Naive thymus-derived CD8-positive, alpha-beta T cell (primary cell): ENCODE measurements at places on chromosomes 12 and 14. TPM values are rescaled to one million over a fixed set of nuclear protein-coding genes. Genes with fewer than 3 reads are reported as not detected.

- no peak for DNase-seq
Measured at GRCh38 chr14:60756847-60757246, 22.3 kb downstream of the MNAT1 start.

DNA sequence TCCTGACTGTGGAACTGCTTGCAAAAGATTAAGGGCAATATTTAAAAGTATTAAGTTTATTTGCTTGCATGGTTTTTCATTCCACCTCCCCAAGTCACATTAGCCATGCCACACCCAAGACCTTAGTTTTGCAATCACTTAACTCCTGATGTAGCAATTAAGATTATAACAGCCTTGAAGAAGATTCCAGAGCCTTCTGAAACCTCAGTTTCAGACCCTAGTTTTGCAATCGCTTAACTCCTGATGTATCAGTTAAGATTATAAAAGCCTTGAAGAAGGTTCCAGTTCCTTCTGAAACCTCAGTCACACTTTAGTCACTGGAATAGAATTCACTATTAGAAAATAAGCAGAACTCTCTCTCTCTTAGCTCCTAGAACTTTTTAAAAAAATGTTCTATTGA is 42.7 kb upstream of the DCN start:
- DNase-seq = no peak

DNA sequence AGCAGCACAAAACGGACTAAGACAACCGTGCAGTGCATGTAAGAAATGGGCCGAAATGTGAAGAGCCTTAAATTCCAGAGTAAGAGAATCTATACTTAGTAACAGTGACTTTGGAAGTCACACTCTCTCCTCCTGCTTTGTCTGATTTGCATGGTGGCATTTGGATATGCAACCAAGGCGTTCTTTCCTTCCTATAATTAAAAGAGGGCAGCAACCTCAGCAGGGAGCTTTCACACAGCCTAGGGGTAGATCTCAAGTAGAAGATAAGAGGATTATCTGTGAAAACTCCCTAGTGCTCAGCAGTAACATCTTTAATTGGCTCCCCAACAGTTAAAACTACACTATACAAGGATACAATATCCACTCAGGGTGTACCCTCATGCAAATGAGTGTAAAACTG is 16.5 kb downstream of the GMFB start:
- DNase-seq = no peak

- DNase-seq = no peak
Measured at GRCh38 chr12:19052689-19053088, 76.8 kb upstream of the PLEKHA5 start.

DNA sequence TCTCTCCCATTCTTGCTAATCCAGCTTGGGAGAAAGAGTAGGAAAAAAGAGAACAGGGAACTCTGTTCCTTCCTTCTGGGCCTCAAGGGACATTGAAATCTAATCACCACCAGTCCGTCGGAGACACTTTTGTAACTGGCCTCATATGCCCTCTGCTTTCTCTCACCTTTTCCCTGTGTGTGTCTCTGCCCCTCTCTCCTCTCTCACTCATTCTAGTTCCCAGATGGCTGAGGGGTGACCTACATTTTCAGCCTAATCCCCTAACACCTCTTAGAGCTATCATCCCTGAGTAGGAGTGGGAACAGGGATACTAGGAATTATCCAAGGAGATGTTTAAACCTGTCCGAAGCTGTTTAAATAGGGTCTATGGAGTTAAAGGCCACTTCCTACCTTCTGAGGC is 8.9 kb upstream of the PCK2 start:
- DNase-seq = no peak

GRCh38 chr12:10540776-10541205 is 35.1 kb downstream of the EIF2S3B start:
- DNase-seq = no peak

DNA sequence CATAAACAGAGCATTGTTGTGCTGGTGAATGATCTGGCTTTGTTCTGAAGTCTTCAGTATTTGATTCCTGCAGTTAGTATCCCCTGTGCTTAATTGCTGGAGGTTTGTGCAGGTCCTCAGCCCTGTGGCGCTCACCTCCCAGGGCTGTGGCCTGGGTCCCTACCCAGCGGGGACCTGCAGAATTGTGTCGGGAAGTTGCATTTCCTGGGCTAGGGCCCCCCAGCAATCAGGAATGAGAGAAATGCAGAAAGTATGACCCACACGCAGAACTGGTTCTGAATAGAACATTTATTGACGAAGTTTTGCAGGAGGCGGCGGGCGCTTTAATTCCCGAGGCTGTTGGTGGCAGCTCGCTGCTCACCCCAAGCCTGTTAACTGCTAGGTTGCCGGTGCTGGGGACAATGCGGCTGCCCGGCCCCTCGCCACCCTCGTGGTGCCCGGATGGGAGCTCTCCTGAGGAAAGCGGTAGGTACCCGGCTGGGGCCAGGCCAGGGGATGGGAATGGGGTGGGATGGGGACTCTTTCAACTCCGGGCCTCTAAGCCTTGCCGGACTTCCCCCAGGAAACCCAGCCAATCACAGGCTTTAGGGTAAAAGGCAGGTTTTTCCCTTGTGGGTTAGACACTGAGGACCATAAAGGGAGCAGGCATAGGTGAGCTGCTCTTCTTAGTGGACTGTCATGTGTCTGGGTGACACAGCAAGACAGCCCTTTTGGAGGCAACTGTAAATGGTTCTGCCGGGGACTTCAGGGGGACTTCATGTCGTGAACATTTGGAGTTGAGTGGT is 11.6 kb downstream of the PLEKHG3 start:
- no peak for DNase-seq

DNA sequence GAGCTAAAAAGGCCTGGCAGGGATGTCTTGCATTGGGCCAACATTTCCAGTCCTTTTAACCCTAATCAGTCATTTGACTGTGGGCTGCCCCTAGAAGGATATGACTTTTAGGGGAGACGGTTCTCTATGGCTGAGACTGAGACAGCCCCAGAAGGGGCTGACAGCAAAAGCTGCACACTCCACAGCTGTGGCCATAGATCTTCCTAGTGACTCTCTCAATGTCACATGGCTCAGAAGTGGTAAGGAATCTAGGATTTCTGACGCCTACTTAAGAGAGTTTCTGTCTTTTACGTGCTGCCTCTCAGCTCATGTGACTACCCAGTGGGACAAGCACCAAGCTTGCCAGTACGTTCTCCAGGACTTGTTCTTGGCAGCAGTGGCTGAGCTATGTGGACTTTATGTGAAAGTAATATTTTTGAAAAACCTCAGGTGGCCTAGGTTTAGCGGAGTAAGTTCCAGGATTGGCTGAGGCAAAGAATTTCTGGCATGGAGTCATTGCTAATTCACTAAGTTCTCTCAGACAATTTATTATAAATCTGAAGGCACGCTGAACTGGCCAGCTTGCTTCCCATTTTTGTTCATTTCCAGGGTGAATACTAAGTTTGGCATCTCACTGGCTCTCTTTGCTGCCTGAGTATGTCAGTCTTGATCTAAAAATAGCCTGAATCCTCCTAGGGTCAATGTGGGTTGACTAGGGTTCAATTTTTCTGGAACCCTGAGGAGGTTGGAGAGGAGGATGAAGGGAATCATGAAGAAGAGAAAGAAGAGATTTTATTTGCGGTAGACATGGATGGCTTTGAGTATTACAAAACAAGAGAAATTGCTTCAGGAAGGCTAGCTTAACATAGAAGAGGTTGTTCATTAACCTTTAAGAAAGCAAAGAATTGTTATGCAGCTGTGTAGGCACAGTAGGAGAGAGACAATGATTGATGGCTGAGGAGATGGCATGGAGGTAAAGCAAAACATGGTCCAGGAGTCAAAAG is 271.8 kb downstream of the AEBP2 start:
- no peak for DNase-seq

GRCh38 chr14:105499256-105500035 is 8.4 kb downstream of the TEDC1 start:
- peak; percentile 54 for DNase-seq

GRCh38 chr12:67070307-67070600 is 198.9 kb upstream of the CAND1 start:
- no peak for DNase-seq

DNA sequence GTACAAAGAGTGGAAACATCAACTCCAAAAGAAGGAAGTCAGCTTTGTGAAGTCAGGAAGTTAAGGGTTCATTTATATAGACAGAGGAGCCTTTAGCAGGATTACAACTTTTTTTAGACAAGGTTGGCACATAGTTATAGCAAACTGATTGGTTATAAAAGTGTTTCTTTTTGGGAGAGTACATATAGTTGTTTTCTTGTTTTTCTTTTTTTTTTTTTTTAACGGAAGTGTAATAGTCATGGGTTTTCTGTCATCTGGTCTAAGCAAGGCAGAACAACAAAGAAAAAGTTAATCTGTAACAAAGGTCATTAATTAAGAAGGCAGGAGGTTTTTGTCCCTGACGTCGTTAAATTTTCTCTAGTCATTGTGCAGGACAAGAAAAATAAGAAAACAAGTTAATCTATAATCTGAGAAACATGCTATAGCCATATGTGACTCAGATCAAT is 13.0 kb upstream of the MFAP5 start:
- DNase-seq = no peak

GRCh38 chr14:76293221-76293620 is 82.7 kb upstream of the ESRRB start:
- DNase-seq = no peak

DNA sequence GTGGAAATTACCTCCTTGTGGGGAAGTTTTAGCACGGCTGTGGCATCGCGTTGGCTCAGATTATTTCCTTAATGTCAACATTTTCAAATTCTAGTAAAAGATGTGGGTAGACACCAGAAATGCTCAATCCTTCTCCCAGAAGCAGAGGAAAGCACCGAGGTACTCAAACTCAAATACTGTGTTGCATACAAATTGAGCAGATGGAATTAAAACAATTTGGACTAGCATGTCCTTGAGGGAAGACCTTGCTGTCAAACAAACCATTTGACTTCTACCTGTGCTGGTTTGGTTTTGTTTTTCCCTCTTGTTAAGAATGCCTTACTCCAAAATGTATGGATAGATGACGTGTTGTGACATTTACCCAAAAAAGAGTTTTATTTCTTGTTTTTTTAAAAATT is 136.4 kb downstream of the CNTN1 start:
- DNase-seq = no peak

DNA sequence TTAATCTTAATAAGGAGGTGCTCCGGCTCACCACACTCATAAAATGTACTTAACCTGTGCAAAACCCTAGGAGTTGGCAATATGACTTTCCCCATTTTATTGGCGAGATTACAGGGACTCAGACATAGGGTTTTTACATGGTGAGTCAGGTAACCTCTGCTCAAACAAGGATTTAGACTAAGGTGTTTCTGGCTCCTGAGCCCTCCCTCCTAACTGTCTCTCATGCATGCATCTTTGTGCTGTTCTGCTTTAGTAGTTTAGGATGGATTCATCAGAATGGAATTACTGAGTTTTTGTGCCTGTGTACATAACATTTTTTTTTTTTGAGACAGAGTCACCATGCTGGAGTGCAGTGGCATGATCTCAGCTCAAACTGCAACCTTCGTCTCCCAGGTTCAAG is 993.3 kb upstream of the TMEM132C start:
- no peak for DNase-seq

GRCh38 chr12:6020930-6021329 is 75.9 kb upstream of the ANO2 start:
- DNase-seq = no peak

DNA sequence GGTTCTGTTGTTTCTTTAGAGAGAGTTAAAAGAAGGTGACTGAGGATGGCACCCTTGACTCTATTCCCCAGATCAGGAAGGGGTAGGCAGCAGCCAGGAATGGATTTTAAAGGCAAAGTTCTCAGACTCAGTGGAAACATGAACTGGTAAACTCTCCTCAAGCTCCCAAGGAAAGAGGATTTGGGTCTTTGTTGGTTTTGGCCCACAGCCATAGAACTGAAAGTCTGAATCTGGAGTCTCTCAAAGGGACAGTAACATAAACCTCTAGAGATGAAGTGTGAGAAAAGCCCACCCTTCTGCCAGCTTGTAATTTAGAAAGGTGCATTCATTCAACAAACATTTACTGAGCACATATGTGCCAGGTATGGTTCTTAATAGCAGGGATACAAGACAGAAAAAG is 28.6 kb upstream of the BLTP3B start:
- DNase-seq = no peak

DNA sequence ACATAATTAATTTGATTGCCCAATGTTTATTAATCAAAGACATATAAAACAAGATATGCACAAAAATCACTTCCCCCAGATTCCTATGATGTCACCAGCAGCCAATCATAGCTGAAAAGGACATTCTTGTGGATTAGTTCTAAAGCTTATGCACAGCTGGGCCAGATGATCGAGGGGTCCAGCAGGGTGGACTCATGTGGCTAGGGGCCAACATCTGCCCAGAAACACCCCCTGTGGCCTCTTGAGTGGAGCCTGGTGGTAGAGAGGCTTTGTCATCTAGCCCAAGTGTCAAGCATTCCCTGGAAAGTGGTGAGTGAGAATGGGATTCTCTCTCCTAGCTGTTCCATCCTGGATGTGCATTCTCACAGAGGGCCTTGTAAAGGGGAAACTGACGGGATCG is 590.0 kb downstream of the BCL11B start:
- DNase-seq = no peak

GRCh38 chr14:76584271-76584702 is 177.0 kb upstream of the VASH1 start:
- no peak for DNase-seq

DNA sequence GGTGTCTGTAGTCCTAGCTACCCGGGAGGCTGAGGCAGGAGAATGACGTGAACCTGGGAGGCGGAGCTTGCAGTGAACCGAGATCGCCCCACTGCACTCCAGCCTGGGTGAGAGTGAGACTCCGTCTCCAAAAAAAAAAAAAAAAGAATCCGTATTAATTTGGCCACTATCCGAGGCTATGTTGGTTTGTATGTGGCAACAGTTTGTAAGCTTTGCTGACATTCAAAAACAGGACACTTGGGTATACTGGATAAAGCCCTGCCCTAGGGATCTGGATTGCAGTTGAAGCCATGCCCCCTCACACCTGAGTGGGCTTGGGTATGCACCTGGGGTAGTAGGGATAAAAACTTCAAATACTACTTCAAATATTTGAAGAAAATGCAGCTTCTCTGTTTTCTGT is 14.5 kb downstream of the IFNG-AS1 start:
- no peak for DNase-seq

DNA sequence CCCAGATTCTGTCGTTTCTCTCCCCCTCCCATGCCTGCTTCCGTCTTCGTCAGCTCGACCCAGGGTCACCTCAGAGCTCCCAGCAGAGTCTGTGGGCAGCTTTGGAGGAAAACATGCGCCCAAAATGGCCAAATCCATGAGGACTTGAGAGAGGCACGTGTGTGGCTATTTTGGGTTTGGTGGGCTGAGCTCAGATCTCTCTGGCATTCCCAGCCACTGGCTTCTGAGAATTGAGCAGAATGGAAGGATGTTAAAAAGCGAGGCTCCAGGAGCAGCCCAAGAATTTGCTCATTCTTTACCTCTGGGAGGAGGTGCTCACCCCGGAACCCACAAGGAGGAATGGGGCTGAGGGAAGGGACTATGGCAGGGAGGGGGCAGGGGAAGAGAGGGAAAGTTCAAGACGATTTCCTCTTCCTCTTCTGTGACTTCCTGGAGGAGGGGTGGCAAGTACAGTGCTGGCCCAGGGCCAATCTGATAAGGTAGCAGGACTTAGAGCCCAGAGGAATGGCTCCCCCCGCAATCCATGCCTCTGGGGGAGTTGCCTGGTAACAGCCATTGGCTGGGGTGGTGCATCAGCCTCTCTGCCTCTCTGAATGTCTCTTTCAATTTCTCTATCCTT is 20.1 kb downstream of the TSPAN9 start:
- no peak for DNase-seq

The ST8SIA1 gene
- total RNA-seq = 1.7 TPM

The CLMN gene
- total RNA-seq = 2.0 TPM

The LRCOL1 gene
- not detected for total RNA-seq

The HCAR1 gene
- not detected for total RNA-seq

The RBP5 gene
- total RNA-seq = 1.1 TPM

The RHEBL1 gene
- total RNA-seq = 4.3 TPM

The SLC7A8 gene
- total RNA-seq = 7.9 TPM

The SCN8A gene
- total RNA-seq = 1.8 TPM

The DPY19L2 gene
- 15.4 TPM for total RNA-seq
